ENCODE measurements at places on chromosomes 13 and 19.
A peak's percentile ranks its signal among the peaks of the same experiment; 100 is the strongest.

GRCh38 chr19:45311621-45312020, 11.1 kb downstream of the CKM start:
- DNase-seq, result no peak

DNA sequence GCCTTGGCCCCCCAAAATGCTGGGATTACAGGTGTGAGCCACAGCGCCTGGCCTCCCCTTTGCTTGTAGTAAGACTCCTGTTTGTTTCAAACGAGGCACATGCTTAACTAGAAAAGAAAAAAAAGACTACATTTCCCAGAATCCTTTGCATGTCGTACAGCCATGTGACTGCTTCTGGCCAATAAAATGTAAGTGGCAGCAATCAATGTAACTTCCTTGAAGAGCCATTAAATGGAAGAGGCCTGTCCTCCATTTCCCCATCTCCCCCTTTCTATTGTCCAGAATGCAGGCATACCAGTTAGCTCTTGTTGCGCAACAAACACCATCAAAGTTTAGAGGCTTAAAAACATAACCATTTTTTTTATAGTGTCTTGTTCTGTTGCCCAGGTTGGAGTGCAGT, 10.4 kb upstream of the GPR32 start:
- peak; percentile 7 for DNase-seq

GRCh38 chr13:40211586-40211968, 454.9 kb downstream of the FOXO1 start:
- no peak for DNase-seq

DNA sequence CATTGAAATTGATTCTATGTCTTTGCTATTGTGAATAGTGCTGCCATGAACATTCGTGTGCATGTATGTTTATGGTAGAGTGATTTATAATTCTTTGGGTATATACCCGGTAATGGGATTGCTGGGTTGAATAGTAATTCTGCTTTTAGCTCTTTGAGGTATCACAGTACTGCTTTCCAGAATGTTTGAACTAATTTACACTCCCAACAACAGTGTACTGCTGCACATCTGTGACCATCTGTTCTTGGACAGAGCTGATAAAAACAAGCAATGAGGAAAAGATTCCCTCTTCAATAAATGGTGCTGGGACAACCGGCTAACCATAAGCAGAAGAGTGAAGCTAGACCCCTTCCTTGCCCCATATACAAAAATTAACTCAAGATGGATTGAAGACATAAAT, 231.0 kb downstream of the MYO16 start:
- no peak for DNase-seq

DNA sequence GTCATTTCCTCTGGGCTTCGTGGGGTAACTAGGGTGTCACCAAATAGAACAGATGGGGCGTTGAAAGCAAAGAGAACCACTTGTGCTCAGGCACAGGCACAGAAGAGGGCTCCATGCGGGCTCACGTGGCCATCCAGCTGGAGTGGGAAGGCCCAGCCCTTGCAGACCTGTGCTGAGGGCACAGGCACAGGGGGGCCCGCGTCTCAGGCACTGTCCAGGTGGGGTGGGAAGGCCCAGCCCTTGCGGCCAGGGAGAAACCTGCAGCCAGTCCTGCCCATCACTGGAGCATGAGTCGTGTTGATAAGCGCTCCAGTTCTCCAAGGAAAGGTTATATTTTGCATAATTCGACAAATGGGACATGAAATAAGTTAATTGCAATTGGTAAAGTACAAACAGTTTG, 57.5 kb downstream of the SLC7A9 start:
- DNase-seq, result no peak

GRCh38 chr19:14659874-14660489, 14.7 kb downstream of the ADGRE3 start:
- no peak for DNase-seq

DNA sequence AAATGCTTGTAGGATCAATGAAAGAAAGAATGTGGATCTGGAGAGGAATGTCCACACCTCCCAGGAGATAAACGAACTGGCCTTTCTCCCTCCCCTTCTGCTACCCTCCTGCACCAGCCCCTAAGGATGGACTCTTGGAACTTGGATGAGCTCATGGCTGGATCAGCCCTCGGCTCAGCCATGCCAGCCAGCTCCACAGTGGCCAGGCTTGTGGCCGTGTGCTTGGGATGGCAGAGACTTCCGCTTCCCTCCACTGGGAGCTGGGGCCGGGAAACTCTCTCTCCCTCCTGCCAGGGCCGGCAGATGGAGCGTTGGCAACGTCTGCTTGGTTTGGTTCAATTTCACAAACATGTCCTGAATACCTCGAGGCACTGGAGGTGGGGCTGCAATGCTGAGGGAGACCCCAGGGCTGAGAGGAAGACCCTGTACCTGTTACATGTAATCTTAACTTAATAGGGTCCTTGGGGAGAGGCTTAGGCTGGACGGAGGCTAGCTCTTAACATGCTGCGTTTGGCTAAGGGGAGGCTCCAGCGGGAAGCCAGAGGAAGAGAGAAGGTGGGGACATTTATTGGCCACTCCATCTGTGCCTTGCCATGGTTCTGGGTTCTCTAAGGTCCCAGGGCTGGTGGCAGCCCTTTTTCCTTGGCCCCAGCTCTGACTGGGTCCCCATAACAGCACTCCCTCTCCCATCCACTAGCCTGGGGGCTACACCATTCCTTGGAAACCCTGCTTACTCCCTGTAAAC, 152.5 kb downstream of the IER2 start:
- no peak for DNase-seq

DNA sequence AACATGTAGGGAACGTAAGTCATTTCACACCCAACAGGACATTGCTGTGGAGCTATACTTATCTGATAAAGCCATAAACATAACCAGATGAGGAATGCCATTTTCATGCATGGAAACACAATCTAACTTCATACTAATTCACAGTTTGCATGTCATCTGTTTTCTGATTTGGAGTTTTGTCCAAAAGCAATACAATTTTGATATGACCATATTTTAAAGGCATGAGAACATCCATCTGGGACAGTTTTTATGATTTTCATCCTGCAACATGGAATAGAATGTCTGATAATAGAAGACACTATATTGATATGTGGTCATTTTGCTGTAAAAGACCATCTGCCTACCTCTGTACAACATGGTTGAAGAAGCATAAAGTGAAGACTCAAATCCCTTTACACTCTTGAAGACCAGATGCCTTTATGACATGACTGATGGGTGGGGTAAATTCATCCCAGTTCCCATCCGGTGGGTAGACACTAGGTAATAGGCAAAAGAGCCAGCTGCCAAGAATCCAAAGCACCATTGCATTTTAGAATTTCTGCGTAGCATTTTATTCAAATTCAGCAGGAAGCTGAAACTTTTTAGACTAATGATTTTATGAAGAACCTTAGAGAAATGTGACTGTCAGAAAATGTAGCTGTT, 309.8 kb downstream of the LMO7 start:
- DNase-seq, result no peak

DNA sequence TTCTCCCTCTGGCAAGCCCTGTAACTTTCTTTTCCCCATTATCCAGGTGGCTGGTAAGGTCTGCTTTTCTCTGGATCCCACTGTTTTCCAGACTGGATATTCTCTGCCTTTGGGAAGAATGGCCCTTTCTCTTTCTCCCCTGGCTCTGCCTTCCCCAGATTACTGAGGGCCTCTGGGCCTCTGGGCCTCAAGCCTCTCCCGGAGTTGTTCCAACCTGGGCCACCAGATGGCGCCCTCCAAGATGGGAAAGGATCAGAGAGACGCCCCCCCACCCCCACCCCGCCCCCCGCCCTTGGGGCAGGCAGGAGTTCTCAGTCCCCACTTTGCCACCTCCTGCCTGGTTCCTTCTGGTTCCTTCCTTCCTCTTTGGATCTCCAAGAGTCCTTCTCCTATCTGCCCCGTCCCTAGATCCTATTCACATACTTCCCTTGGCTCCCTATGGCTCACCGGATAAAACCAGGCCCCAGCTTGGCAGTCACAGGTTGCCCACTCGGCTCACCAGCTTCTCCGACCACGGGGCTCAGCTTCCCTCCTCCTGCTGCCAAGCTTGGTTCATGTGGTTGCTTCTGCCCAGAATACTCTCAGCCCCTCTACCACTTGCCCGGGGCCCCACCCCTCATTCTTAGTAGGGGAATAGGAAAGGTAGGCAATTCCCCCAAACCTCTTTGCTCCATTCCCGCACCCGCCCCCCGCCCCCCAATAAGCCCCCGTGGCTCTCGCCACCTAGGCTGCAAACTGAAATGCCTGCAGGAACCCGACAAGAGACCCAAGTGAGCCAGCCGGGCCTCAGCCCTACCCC, 13.1 kb downstream of the EPS8L1 start:
- peak; percentile 59 for DNase-seq

- DNase-seq, result peak; percentile 80
These were observed 99.2 kb downstream of the GNG7 start for GRCh38 chr19:2603334-2603733.

GRCh38 chr19:35898499-35898809, 1.9 kb downstream of the NFKBID start:
- DNase-seq, result no peak

GRCh38 chr19:1087813-1088415, 7.3 kb downstream of the POLR2E start:
- DNase-seq, result no peak

DNA sequence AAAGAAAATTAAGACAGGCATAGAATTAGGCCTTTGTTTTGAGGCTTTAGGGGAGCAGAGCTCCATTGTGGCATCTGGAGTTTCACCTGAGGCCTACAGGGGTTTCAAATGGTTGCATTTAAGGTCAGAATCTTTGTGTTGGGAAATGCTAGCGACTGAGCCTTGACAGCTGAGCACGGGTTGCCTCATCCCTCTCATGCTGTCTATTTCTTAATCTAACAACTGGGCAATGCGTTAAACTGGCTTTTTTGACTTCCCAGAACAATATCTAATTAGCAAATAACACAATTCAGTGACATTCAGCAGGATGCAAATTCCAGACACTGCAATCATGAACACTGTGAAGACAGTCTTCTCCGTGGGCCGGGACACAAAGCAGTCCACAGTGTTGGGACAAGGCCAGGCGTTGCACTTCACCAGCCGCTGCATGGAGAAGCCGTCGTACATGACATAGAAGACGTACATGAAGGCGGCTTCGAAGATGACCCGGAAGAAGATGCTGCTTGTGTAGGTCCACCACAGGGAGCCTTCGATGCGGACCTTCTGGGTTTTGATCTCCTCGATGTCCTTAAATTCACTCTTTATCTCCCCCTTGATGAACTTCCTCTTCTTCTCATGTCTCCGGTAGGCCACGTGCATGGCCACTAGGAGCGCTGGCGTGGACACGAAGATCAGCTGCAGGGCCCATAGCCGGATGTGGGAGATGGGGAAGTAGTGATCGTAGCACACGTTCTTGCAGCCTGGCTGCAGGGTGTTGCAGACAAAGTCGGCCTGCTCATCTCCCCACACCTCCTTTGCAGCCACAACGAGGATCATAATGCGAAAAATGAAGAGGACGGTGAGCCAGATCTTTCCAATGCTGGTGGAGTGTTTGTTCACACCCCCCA, 3.8 kb downstream of the GJB2 start:
- no peak for DNase-seq

DNA sequence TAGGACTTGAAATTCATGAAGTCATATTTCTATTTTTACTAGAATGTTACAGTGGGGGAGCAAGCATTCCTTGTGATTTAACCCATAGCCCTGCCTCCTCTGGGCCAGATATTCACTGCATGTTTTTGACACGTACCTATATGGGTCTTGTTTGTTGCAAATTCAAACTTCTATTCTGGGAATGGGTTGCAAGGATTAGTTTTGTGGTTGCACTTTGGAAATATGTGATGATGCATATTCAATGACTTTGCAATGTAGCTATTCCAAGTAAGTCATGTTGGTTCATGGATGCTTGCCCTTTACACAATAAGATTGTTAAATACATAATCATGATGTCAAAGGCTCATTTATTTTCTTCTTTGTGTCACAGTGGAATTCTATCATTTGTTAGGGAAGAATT, 440.8 kb downstream of the TDRD3 start:
- DNase-seq, result peak; percentile 61

GRCh38 chr13:110531671-110532083, 29.8 kb downstream of the RAB20 start:
- DNase-seq, result no peak

- peak; percentile 41 for DNase-seq
These were observed 33.0 kb downstream of the CRYL1 start for GRCh38 chr13:20492641-20493040.

Data from fibroblast of skin of right quadriceps (primary cell).